ENCODE measurements at places on chromosomes 5 and 9.
A peak's percentile ranks its signal among the peaks of the same experiment; 100 is the strongest.

DNA sequence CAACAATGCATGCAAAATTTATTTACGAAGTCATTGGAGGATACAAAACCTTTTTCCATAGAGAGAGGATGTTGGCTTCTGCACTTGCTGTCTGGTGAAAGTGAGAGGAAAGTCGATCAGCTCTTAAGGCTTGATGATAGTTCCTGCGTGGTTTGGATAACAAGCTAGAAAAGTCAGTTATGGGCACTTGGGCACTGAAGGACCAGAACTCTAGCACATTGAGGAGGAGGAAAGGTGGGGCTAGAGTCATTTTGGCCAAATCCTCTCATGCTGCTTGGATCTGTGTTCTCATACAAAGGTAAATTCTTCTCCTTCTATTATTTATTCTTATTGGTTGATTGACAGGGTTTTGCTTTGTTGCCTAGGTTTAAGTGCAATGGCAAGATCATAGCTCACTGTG, 245.9 kb upstream of the ADAMTSL1 start:
- DNase-seq = no peak

GRCh38 chr5:150783422-150783928, 4.9 kb downstream of the SMIM3 start:
- peak; percentile 66 for DNase-seq

GRCh38 chr5:150625164-150625535, 15.3 kb upstream of the SYNPO start:
- DNase-seq = no peak

- no peak for DNase-seq
Measured at GRCh38 chr5:173673295-173674101, 57.0 kb upstream of the BOD1 start.

DNA sequence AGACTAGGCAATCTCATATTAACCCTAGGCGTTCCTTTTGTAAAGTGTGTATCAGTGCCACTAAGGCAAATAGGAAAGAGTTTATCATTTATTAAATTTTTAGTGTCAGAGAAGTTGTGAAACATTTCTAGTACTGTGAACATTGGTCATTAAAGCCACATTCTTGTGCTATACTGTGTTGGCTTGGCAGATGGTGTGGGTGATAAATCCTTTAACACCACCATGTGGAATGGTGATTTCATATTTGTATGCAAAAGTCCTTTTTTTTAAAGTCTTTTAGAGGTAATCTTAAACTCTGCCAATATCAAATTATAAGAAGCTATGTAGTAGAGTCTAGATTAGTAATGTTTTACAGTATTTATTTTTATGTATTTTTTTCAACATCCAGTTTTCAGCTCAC, 18.1 kb downstream of the SLC12A2 start:
- no peak for DNase-seq

- no peak for DNase-seq
Measured at GRCh38 chr5:170427672-170428236, 38.6 kb upstream of the KCNMB1 start.

DNA sequence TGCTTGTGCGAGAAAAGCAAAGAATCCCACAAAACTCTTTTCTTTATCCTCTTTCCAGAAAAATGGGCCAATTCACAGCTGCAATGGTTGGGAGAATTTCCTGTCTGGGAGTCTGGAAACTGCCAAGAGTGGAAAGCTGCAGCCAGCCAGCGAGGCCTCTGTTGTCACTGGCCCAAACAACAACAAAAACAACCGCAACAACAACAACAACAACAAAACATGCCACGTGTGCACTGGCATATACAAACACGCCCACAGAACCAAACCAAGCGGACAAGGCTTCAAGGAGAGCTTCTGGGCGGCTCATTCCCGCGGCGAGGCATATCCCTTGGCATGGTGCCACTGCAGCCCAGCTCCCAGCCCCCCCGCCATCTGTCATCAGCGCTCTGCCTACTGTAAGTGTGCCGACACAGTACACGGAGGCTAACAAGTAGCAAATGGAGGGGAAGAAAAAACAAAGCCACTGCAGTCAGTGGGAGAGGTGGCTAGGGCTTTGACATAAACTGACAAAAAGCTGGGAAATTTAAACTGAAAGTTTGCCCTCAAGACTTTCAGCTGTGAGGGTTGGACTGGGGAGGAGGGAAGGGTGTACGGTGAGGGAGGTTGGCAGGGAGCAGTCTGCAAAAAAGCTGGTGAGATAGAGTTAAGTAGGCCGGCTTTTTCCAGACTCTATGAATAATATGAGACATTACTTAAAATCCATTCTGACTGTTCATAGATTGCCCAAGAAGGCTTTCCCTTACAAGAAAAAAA, 165.0 kb upstream of the ZNF462 start:
- DNase-seq = no peak

- no peak for DNase-seq
Measured at GRCh38 chr5:151703227-151703626, 16.5 kb upstream of the SPARC start.

GRCh38 chr9:17319864-17320263, 185.0 kb downstream of the CNTLN start:
- DNase-seq = no peak

- DNase-seq = no peak
Measured at GRCh38 chr5:56649569-56649968, 165.8 kb upstream of the MAP3K1 start.

- no peak for DNase-seq
Measured at GRCh38 chr5:132003982-132004381, 7.5 kb downstream of the ACSL6 start.

DNA sequence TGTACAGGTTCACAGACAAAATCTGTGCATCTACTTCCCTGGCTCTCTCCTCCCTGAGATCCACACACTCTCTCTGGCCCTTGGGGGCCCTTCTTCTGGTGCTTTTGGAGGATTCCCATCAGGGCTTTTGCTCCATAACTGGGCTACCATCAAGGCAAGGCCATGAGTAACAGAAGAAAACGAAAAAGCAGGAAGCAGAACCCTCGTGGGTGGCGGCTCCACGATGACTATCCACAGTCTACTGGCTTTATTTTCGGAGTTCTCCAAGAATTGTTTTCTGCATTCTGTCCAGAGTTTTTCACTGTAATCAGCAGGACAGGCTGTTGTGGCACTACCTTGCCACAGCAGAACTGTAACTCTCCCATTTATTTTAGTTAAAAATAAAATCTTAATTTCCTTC, 19.9 kb downstream of the PNPLA7 start:
- no peak for DNase-seq

- DNase-seq = no peak
Measured at GRCh38 chr9:123120131-123120530, 86.7 kb downstream of the GPR21 start.
